SJCRH30 (cell line): ENCODE measurements at places on chromosomes 5 and 9. TPM values are rescaled to one million over a fixed set of nuclear protein-coding genes. Genes with fewer than 3 reads are reported as not detected.

CCL19 gene
- not detected in 2 replicates for total RNA-seq

DNA sequence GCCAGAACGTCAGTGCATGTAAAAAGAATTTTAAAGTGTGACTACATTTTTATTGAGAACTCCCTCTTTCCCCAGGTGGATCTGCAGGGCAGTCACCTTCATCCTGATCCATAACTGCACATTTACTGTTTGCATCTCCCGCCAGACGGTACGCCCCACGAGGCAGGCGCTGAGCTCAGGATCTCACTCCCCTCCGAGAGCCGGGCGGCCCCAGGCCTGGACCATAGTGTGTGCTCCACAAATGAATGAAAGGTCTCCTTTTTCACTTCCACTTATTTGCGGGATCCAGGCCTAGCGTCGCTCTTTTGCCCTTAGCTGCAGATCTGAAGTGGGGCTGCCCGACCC is 378 bp downstream of the DROSHA start:
- peak overlapping the region; percentile 87 for H3K4me3 ChIP-seq
- peaks cover 3% of the 10 kb centered on the region for H3K4me1 ChIP-seq
- peak; percentile 48 for DNase-seq
- H3K27ac ChIP-seq: peak overlapping the region; percentile 65
- no peaks in the 10 kb centered on the region for H3K27me3 ChIP-seq

GRCh38 chr9:129584136-129584535 is 36.8 kb downstream of the C9orf50 start:
- peaks cover 22% of the 10 kb centered on the region for H3K4me1 ChIP-seq
- H3K36me3 ChIP-seq: no peaks in the 10 kb centered on the region
- H3K27ac ChIP-seq: no peak overlapping the region

- no peaks in the 10 kb centered on the region for H3K36me3 ChIP-seq
- peak overlapping the region; percentile 25 for H3K27ac ChIP-seq
- H3K4me1 ChIP-seq: peaks cover 58% of the 10 kb centered on the region
- H3K27me3 ChIP-seq: no peaks in the 10 kb centered on the region
Measured at GRCh38 chr5:150637245-150638052, 3.0 kb upstream of the SYNPO start.

DNA sequence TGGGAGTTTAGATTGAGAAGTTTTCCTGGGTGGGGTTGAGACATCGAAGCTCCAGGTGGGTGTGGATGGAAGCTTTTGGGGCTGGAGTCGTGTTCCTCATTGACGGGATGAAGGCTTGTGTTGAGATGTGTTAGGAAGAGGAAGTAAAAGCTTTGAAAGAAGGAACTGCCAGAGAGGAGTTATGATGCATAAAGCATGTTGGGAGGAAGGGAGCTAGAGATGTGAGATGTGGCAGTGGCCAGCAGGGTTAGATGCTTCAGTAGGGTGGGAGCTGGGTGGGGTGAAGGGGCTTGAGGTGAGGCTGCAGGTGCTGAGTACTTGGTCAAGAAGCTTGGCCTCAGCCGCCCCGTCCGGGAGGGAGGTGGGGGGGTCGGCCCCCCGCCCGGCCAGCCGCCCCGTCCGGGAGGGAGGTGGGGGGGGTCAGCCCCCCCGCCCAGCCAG is 56.7 kb downstream of the HSPA4 start:
- H3K36me3 ChIP-seq: peaks cover 27% of the 10 kb centered on the region
- no peaks in the 10 kb centered on the region; the same call in 1 of the 2 replicates for H3K27me3 ChIP-seq
- no peak for DNase-seq
- H3K4me3 ChIP-seq: no peak overlapping the region
- no peaks in the 10 kb centered on the region for H3K4me1 ChIP-seq

GRCh38 chr9:116264361-116264760 is 110.8 kb downstream of the PAPPA start:
- no peak overlapping the region for H3K4me3 ChIP-seq
- peak overlapping the region; percentile 44 for H3K27ac ChIP-seq
- no peaks in the 10 kb centered on the region for H3K36me3 ChIP-seq
- peaks cover 33% of the 10 kb centered on the region for H3K4me1 ChIP-seq
- peak; percentile 98 for DNase-seq
- no peaks in the 10 kb centered on the region for H3K27me3 ChIP-seq

GRCh38 chr9:72857624-72857996 is 95.2 kb downstream of the ALDH1A1 start:
- H3K27ac ChIP-seq: no peak overlapping the region
- no peak overlapping the region for H3K4me3 ChIP-seq
- H3K36me3 ChIP-seq: no peaks in the 10 kb centered on the region
- DNase-seq: no peak
- H3K27me3 ChIP-seq: no peaks in the 10 kb centered on the region

- H3K36me3 ChIP-seq: no peaks in the 10 kb centered on the region
- no peaks in the 10 kb centered on the region for H3K4me1 ChIP-seq
- DNase-seq: no peak
Measured at GRCh38 chr5:150286820-150287219, 2.8 kb downstream of the CAMK2A start.
